ENCODE measurements at places on chromosomes 12 and 14. TPM values are rescaled to one million over a fixed set of nuclear protein-coding genes. Genes with fewer than 3 reads are reported as not detected.

- no peak for DNase-seq
These were observed 7.6 kb downstream of the EGLN3 start for GRCh38 chr14:33943096-33943883.

DNA sequence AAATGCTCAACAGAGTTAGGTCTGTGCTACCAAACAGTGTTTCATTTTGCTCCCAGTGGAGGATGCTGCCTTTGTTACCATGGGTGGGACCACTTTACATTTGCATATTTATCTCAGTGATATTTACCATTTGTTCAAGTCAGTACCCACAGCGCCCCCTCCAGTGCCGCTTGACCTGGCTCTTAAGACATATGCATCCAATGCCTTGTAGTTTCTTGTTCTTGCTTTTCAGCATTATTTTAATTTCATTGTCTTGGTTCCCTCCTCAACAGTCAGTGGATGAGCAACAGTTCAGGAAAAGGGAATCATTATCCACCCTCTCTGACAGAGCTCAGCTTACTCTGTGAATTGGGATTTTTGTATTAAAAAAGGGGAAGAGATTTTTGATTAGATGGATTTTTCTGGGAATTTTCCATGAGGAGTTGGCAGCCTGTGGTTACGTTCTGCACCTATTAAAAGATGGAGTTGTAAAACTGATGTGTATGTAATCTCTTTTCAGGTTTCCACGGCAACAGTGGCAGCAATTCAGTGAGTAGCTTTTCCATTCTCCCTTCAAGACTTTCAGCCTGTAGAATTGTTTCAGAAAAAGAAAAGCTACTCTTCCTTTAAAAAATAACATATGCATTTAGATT lies 240.5 kb upstream of the DAAM1 start:
- no peak for DNase-seq

DNA sequence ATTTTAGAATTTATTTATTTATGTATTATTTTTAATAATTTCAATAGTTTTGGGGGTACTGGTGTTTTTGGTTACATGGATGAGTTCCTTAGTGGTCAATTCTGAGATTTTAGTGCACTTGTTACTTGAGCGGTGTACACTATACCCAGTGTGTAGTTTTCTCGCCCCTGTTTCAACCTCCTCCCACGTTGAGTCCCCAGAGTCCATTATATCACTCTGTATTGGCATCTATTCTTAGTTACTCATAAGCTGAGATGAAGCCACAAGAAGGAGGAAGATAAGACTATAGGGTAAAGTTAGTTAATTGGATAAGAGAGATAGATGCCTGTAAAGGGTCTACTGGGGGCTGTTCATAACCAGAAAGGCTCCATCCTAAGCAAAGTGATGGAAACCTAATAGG lies 4.0 kb downstream of the C1S start:
- DNase-seq = no peak

DNA sequence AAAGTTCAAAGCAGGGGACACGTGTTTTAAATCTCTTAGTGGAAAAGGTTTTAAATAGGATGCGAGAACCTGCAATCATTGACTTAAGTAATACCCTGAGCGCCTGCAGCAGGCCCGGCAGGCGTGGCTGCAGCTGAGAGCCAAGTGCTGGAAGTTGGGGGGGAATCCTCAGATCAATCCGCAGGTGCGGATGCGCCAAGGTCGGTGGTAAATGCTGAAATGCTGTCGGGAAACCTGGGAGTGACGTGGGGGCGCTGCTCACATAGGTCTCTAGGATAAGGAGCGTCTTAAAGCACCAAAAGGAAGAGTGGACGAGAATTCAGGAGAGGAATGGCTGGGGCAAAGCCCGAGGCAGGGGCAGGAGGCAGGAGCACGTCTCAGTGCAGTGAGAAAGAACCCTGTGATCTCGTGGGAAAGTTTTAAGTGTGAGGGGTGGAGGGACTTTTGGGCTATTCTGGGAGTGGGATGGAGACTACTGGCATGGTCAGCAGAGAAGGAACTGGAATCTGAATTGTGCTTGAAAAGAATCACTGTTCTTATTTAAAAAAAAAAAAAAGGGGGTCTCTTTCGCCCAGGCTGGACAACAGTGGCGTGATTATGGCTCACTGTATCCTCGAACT lies 883 bp upstream of the CDCA4 start:
- peak; percentile 54 for DNase-seq

- no peak for DNase-seq
These were observed 268.9 kb downstream of the FLRT2 start for GRCh38 chr14:85798856-85799255.

DNA sequence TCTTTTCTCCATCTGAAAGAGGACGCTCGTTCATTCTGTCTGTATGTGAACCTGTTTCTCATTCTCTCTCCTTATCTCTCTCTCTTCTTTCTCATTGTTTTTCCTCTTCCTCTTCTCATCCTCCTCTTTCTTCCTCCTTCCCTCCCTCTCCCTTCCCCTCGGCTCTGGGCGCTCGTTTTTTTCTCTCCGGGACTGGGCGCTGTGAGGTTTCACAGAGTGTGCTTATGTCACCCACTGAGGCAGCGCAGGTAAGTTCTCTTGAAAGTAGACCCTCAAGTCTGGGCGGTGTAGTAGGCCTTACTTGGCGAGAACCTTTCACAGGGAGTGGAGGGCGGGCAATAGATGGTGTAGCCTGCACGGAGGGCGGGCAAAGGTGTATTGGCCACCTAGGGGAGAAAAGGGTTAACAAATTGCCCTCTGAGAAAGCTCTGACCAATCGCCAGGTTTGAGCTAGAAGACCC lies 4.5 kb upstream of the SIX1 start:
- no peak for DNase-seq

DNA sequence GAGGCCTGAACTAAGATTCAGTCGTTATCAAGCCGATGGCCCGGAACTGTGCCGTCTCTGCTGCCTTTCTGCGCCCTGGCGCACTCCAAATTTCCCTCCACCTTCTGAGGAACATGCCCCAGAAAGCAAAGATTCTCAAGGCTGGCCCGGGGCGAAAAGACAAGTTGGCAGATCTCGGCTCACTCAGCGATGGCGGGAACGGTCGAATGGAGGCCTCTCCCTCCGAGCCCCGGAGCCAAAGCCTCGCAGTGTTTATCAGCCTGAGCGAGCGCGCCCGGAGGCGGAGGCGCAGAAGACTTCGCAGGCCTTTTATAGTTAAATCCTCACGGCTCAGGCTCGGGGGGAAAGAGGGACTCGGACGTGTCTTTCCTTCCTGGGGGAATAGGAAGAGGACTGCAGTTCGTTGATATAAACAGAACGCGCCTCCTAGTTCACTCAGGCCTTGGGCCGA lies 5.6 kb downstream of the TBX5 start:
- no peak for DNase-seq

GRCh38 chr12:55979069-55979468 lies 5.2 kb downstream of the RAB5B start:
- DNase-seq = no peak

DNA sequence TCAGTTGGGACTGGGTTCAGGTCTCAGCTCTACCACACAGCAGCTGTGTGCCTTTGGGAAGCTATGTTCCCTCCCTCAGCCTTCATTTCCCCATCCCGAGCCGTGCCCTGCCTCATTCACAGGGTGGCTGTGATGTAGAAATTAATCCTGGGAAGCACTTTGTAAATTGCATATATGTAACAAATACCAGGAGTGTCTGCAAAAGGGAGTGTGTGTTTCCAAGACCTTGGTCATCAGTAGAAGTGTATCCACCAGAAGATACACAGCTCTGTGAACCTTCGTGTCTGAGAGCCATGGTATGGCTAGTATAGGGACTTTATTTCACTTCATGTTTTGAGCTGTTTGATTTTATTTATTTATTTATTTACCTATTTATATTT lies 26.1 kb downstream of the ALDH2 start:
- DNase-seq = no peak

GRCh38 chr14:73833034-73833433 lies 18.6 kb upstream of the PTGR2 start:
- no peak for DNase-seq

GRCh38 chr14:51382506-51382905 lies 142.5 kb downstream of the TMX1 start:
- DNase-seq = no peak

- DNase-seq = no peak
These were observed 1.8 kb upstream of the MED6 start for GRCh38 chr14:70602254-70602653.

GRCh38 chr14:73713206-73713802 lies 880 bp downstream of the PNMA1 start:
- no peak for DNase-seq

- no peak for DNase-seq
These were observed 75.2 kb upstream of the RPH3A start for GRCh38 chr12:112716099-112717093.

- no peak for DNase-seq
These were observed 207.0 kb downstream of the TMEM121 start for GRCh38 chr14:105733081-105734065.

- no peak for DNase-seq
These were observed 24.3 kb upstream of the EMP1 start for GRCh38 chr12:13171921-13172859.

NPFF gene
- total RNA-seq = not detected

CLEC4D gene
- total RNA-seq = 0.30 TPM

GNB3 gene
- total RNA-seq = not detected

ASCL1 gene
- total RNA-seq = not detected

LTBR gene
- total RNA-seq = 28.1 TPM

KRT3 gene
- total RNA-seq = not detected

Data from uterus (tissue), 4 donors.